ENCODE measurements at places on chromosomes 11 and 22.

DNA sequence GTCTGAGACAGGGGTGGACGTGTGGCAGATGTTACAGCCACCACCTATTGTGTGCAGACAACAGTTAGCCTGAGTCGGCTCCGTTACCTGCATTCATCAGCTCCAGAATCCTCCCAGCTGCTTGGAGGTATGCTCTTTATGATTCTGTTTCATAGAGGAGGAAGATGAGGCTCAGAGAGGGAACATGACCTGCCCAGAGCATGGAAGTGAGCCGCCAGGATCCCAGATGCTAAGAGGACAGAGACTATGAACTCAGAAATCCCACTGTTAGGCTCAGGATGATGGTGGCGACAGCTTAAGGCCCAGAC lies 1.5 kb downstream of the EMID1 start:
- DNase-seq = no peak

GRCh38 chr11:3226846-3227567 lies 5.2 kb downstream of the MRGPRE start:
- DNase-seq = no peak

DNA sequence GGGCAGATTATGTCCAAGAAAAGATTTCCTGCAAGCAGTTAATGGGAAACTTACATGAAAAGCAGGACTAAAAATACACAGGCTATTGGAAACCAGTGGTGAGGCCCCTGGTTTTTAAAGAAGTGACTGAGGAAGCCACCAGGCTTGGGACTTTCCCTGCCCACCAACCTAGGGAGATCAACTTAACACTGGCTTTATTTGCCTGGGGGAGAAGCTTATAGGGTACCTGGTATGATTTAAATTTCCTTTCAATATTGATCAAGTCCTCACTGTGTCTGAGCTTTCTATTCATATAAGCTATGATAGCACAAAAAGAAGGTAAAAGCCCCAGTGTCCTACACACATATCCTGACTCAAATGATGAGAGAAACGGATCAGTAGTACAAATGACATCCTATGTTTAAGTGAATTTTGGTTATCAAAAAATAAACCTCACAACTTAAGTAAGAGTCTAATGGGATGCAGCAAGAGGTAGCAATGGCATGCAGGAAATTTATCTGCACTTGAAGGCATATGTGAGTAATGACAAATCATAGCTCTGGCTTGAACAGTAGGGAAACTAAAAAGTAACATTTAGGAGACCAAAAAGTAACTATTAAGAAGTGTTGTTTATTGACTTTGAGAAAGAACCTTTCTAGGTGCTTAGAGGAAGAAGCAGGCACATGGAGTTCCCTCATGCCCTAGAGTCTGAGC lies 85.3 kb downstream of the GAB2 start:
- DNase-seq = no peak

GRCh38 chr11:102422817-102423712 lies 29.5 kb downstream of the TMEM123 start:
- no peak for DNase-seq

DNA sequence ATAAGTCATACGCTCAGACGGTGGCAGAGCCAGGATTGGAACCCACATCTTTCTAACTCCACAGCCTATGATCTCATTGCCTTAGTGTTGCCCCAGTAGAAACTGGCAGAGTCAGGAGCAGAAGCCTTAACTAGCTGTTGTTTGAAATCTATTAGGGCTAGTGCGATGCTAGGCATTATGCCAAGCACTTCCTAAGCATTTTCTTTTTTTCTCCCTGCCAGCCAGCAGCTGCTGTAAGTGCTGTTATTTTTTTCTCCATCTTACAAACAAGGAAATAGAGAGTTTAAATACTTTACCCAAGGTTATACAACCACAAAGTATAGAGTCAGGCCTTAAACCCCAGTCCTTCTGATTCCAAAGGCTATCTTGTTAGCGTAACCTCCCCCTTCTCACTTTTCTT lies 161.0 kb upstream of the SORL1-AS1 start:
- DNase-seq = no peak

DNA sequence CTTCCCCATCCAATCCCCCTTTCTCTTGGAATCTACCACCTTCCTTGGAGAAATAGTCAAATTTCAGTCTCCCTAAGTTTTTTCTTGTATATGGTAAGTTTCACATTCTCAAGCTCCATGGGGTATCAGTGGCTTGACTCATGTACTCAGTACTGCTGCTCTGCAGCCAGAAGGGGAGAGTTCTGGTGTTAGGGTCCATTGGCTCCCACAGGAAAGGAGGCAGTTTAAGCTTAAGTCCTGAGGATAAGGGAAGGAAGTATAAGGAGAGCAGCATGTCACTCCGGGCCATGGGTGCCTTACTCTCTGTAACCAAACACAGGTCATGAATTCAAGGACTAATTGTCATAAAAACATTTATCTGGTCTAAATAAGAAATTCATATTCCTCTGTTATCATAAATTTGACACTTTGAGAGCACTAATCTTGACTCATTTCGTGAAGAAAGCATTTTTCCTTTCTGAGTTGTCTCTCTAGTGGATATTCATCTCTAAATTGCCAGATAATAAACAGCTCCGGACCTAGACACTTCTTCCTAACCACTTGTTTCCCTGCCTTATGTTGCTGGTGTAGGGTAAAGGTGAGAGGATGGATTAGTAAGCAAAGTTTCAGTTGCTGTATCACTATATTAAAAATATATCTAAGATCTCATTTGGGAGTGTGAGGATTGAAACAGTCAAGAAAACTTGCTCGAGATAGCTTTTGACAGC lies 20.1 kb upstream of the SORL1 start:
- no peak for DNase-seq

- no peak for DNase-seq
These were observed 45.5 kb downstream of the MS4A2 start for GRCh38 chr11:60133917-60134316.

GRCh38 chr11:36155124-36155561 lies 134.1 kb downstream of the COMMD9 start:
- DNase-seq = no peak

DNA sequence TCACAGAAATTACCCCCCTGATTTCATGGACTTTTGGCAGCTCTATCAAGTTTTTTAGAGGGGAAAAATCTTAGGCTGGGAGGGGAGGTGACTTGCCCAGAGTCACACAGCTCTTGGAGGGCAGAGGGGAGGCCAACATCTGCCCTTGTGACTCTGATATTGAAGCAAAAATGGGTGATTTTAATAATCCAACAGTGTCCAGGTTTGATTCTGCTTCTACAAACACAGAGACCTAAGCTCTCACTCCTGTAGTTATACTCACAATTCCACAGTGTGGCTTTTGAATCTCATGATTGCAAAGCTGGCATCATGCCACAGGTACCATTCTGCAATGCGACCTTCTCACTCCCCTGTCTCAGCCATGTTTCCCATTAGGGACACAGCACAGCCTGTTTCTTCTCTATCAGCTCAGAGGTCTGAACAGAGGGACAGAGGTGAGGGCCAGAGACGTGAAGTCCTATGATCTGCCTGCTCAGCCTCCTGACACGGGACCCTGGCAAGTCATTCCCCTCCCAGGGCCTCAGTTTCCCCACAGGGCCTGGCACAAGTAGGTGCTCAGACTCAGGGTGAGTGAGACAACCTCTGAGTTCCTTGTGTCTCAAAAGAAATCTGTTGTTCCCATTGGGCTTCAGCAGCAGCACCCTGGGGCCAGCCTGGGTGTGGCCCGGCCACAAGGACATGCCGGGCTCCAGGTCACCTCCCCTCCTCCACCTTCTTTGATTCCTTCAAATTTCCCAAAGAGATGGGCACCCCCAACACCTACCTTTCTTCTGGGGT lies 766 bp downstream of the APOL2 start:
- DNase-seq = no peak

DNA sequence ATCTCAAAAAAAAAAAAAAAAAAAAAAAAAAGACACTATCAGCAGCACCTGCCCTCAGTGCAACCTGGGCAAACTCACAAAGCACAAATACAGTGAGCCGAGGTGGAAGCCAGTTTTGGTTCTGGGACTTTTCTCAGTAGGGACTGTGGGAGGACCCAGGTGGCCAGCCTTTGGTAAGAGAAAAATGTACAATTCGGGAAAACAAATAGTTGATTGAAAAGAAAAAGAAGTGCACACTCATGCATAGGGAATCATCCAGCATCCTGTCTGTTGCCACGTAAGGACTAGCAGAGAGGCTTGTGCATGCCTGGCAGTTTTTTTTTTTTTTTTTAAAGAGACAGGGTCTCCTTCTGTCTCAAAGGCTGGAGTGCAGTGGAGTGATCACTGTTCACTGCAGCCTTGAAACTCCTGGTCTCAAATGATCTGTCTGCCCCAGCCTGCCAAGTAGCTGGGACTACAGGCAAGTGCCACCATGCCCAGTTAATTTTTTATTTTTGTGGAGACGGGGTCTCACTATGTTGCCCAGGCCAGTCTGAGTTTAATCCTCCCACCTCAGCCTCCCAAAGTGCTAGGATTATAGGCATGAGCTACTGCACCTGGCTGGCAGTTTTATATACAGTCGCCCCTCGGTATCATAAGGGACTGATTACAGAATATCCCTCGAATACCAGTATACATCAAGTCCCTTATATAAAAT lies 36.7 kb downstream of the TPST2 start:
- DNase-seq = no peak

GRCh38 chr22:44395118-44396005 lies 82.6 kb upstream of the SHISAL1 start:
- DNase-seq = no peak

DNA sequence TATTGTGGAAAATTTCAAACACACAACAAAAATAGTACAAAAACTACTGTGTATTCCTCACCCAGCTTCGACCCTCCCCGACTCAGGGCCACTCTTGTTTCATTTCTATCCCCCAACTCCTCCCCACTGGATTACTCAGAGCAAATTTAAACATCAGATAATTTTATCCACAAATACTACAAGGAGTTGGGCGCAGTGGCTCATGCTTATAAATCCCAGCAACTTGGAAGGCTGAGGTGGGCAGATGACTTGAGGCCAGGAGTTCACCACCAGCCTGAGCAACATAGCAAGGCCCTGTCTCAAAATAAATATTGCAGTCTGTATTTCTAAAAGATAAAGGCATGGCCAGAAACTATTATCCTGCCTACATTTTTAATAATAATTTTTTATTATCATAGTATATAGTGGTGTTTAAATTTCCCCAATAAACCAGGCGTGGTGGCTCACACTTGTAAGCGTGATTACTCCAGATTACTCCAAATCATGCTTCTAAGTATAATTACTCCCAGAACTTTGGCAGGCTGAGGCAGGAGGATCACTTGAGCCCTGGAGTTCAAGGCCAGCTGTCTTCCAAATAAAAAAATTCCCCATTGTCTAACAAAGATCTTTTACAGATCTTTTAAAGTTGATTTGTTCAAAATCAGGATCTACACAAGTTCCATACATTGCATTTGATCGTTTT lies 39.8 kb downstream of the LRRC32 start:
- no peak for DNase-seq

DNA sequence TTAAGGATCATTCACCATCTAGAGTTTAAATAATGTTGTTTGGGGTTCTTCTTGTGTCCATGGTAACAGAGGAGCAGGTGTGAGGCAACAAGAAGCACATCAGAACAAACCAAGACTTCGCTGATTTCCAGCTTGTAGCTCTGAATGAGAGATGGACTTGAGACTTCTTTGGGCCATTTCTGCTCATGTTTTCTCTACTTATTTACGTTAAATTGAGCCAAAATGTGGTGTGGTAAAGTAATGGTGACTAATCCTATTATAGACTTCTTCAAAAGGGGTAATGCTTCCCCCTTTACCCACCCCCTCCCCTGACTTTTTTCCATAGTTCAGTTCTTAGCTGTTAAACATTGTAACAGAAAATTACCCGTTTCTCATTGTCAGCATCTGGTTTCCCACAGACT lies 65.2 kb downstream of the CSTPP1 start:
- no peak for DNase-seq

Measured in D721Med (cell line).